ENCODE measurements at places on chromosomes 4 and X. TPM values are rescaled to one million over a fixed set of nuclear protein-coding genes. Genes with fewer than 3 reads are reported as not detected.

Gene OGT
- total RNA-seq = 176 TPM

Gene SASH3
- total RNA-seq = not detected

Gene TMEM271
- not detected for total RNA-seq

Gene TBX22
- not detected for total RNA-seq

Gene ARHGEF9
- 20.4 TPM for total RNA-seq

Gene FRMPD4
- total RNA-seq = 0.79 TPM

Gene MTMR1
- total RNA-seq = 33.8 TPM

Gene LEF1
- 33.9 TPM for total RNA-seq

Gene NWD2
- total RNA-seq = not detected

Gene CXXC4
- 0.45 TPM for total RNA-seq

Gene PCDH10
- 10.3 TPM for total RNA-seq

Gene ARSJ
- total RNA-seq = 16.6 TPM

Gene SLC16A2
- 0.11 TPM for total RNA-seq

Gene TMEM35A
- not detected for total RNA-seq

Gene DDIT4L
- 0.03 TPM for total RNA-seq

Gene SLIT2
- 2.9 TPM for total RNA-seq

Gene GAGE12C
- not detected for total RNA-seq

Gene WDR17
- 3.7 TPM for total RNA-seq

Gene SORBS2
- total RNA-seq = 39.2 TPM

Gene TENM3
- total RNA-seq = 39.3 TPM

Gene MAGEA11
- 34.9 TPM for total RNA-seq

Gene NHSL2
- total RNA-seq = not detected

Gene SMIM31
- total RNA-seq = not detected

Gene TMEM144
- total RNA-seq = 2.3 TPM

Gene IL15
- total RNA-seq = 1.5 TPM

Gene TMEM150C
- total RNA-seq = 0.04 TPM

Gene ADGRG4
- not detected for total RNA-seq

Gene C4orf50
- 0.03 TPM for total RNA-seq

Gene GPRIN3
- 0.27 TPM for total RNA-seq

Gene SLC10A6
- not detected for total RNA-seq

Gene CTAG2
- total RNA-seq = 2.5 TPM

Gene ATP1B4
- not detected for total RNA-seq

Gene GK
- total RNA-seq = 1.8 TPM

Gene GABRG1
- 0.72 TPM for total RNA-seq

Gene SLITRK4
- total RNA-seq = 1.5 TPM

Gene UGT8
- total RNA-seq = 6.8 TPM

Gene MTNR1A
- total RNA-seq = 0.49 TPM

Gene SATL1
- not detected for total RNA-seq

Gene GYPB
- total RNA-seq = not detected

Gene PNCK
- 2.5 TPM for total RNA-seq

Gene CXorf65
- not detected for total RNA-seq

Gene ADAMTS3
- total RNA-seq = 5.0 TPM

Gene NPY1R
- 0.45 TPM for total RNA-seq

Gene KLKB1
- total RNA-seq = not detected

Gene KIF4A
- 29.9 TPM for total RNA-seq

Gene GPR119
- not detected for total RNA-seq

Gene INTS6L
- 2.1 TPM for total RNA-seq

Gene SPOCK3
- total RNA-seq = 1.4 TPM

Gene IGSF1
- 0.15 TPM for total RNA-seq

Gene XK
- total RNA-seq = 0.08 TPM

Data from A375 (cell line).